ENCODE measurements at places on chromosomes 7 and 10. TPM values are rescaled to one million over a fixed set of nuclear protein-coding genes. Genes with fewer than 3 reads are reported as not detected.

AEBP1 gene
- 13.6 TPM for total RNA-seq

LRIT1 gene
- total RNA-seq, result not detected

CBLL1 gene
- total RNA-seq, result 20.5 TPM

NPFFR1 gene
- not detected for total RNA-seq

HDAC9 gene
- total RNA-seq, result 25.3 TPM

- DNase-seq, result no peak
Measured at GRCh38 chr7:141715794-141716689, 7.9 kb downstream of the WEE2 start.

DNA sequence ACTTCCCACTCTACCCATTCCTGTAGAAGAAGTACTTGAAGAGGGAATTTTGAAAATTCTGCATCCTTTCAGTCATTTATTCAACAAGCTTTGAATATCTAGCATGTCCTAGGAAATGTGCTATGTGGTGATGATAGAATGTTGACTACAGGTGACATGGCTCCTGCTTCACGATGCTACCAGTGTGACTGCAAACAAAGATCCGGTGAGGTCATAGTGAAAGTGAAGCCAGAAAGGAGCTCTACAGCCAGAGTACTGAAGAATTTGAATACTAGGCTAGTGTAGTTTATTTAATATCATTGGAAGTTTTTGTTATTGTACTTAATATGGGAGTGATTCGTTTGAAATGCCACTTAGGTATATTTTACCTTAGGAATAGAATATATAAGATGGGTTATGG lies 348.1 kb downstream of the TFEC start:
- no peak for DNase-seq

GRCh38 chr10:132332433-132332754 lies 401 bp downstream of the LRRC27 start:
- no peak for DNase-seq

DNA sequence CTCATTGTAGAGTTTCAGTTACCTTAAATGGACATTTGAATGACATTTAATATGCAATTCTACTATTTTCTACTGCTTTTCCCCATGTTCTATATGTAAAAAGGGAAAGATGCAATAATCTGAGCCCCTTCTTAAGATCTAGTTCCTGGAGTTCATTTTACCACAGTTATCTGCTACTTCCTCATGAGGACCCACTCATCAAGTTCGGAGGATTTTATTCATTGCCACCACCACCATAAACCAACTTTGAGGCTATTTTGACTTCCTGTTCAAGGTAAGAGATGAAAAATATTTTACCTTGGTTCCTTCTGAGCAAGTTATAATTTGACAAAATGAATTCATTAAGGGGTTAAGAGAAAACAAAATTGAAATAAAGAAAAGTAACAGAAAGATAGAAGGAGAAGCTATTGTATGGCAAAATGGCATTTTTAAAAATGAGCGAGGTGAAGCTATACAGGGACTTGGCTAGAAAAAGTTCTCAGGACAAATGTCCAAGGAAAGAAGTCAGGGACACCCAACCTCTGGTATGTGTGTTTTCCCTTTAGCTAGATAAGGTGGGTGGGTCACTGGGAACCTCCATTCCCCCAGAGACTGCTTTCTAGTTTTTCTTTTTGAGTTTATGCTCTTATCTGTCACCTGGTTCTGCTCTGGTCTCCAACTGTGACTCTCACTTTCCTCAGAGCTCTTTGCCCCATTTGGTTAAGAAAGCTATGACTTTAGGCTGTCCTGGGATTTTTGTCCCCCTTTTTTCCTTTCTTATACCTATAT lies 14.9 kb upstream of the FAM3C start:
- no peak for DNase-seq

DNA sequence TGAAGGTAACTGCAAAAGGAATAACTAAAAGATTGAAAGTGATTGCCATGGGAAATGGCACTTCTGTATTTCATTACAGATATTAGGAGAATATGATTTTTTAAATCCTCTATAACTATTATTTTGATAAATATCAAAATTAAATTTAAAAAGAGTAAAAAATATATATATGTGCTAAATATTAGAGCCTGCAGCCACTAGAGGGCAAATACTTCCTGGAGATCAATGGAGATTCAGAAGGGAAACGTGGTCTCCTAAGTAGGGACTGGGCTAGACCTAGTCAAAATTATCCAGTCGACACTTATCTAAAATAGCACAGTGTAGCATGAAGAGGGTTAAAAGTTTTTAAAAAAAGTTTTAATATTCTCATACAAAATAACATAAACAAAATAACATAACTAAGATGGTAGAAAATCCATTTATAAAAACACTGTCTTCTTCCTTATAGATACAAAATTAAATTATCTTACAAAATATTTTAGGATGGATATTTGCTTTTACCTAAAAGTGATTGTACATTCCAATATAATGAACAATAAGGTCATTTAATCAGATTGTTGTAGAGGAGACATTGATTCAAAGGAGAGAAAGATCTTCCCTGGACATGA lies 434.3 kb downstream of the MDFIC start:
- no peak for DNase-seq

All from Right ventricle myocardium inferior (tissue), 1 donor.